ENCODE measurements at places on chromosomes 3 and 15.

- DNase-seq = no peak
Observed at GRCh38 chr15:52464478-52464877, 64.2 kb downstream of the MYO5A start.

- no peak for DNase-seq
Observed at GRCh38 chr3:197015790-197016736, 13.6 kb downstream of the MELTF start.

GRCh38 chr3:58824285-58824684, 157.7 kb upstream of the FAM3D start:
- no peak for DNase-seq

- no peak for DNase-seq
Observed at GRCh38 chr15:79358069-79358468, 47.2 kb downstream of the TMED3 start.

GRCh38 chr15:74768099-74768770, 13.6 kb upstream of the CSK start:
- no peak for DNase-seq

DNA sequence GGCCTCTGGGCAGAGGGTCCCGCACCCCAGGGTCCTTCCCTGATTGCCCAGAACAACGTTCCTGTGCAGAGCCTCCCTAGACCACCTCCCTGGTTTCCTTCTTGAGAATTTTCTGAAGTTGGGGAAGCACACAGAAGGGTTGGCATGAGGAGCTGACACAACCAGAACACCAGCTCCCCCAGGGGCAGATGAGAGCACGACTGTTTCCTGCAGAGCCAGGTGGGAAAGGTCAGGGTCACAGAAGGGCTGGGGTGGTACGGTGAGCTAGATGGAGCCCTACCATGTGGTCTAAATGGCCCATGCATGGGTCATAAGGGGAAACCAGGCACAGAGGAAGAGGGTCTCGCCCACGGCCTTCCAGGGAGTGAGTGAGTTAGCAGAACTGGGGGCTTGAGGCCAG, 10.4 kb downstream of the PPCDC start:
- DNase-seq = no peak

DNA sequence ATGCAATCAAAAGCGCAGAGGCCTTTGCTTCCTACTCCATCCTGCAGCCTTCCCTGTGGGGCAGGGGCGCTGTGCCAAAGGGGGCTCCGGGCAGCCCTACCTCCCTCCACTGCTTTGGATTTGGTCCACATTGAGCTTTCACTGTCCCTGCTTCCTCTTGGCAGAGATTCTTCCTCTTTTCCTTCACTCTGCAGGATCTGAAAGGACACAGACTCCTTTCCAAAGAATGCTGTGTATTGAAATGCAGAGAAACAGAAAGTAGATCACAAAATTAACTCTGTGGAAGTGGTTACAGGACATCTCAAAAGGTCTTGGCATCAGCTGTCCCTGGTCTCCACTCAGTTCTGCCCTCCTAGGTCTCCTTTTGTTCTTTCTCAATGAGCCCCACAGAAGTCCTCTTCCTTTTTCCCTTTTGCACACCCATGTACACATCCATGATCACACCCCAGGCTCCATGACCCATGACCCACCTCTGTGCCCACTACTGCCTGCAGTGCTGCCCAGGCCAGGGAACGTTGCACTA, 64.1 kb downstream of the CCR1 start:
- DNase-seq = no peak

DNA sequence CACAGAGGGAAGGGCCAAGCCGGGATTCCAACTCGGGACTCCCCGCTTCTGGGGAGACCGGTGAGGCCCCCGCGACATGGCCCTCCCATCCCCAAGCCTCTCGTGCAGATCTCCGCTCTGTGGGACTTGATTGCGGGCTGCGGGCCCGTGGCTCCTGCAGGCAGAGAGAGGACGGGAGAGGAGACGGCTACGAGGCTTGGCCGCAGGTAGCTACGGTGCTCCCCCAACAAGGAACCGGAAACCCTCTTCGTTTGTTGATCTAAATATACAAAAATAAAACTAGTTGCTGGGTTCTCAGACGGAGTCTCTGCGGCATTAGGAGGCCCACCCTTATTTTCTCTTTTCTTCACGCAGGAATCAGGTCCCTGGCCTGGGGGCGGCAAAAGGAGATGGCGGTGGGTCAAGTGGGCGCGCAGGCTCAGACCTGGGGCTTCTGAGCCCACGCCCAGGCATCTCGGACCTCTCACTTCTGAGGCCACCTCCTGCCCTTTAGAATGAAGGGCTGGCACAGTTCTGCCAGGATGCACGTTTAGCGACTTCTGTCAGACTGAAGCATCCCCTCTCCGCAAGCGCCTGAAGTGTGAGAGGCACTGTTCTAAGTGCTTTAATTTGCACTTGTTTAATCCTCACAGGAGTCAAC, 10.9 kb downstream of the GNB5 start:
- no peak for DNase-seq

DNA sequence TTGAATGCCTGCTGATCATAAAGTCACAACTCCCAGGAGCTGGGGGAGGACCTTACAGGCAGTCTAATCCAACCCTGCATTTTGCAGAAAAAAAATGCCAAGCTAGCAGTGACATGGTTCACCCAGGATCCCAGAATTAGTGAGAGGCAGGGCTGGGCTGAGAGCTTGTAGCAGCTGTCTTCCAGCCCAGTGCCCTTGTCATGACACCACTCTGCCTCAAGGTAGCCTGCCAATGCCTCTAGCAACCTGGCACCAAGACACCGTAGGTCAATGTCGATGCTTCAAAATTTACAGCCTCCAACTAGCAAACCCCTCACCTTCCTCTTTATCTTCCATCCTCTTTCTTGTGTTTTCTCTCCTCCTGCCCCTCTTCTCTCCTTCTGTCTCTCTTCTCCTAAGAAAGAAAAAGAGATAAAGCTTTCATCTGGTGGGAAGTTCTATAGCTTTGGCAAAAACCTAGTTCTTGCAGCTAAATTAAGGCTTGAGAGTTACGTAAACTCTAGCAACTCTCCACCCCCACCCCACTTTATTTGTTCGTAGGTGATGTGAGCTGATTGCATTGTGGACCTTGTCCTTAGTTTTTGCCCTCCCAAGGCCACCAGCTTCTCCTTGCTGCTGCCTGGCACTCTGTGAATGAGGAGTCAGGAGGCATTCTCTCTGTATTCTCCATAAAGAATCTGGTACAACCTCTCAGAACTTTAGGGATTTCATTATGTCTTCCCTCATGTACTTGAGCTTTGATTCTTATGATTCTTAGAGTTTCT, 18.3 kb upstream of the BFSP2 start:
- DNase-seq = no peak

DNA sequence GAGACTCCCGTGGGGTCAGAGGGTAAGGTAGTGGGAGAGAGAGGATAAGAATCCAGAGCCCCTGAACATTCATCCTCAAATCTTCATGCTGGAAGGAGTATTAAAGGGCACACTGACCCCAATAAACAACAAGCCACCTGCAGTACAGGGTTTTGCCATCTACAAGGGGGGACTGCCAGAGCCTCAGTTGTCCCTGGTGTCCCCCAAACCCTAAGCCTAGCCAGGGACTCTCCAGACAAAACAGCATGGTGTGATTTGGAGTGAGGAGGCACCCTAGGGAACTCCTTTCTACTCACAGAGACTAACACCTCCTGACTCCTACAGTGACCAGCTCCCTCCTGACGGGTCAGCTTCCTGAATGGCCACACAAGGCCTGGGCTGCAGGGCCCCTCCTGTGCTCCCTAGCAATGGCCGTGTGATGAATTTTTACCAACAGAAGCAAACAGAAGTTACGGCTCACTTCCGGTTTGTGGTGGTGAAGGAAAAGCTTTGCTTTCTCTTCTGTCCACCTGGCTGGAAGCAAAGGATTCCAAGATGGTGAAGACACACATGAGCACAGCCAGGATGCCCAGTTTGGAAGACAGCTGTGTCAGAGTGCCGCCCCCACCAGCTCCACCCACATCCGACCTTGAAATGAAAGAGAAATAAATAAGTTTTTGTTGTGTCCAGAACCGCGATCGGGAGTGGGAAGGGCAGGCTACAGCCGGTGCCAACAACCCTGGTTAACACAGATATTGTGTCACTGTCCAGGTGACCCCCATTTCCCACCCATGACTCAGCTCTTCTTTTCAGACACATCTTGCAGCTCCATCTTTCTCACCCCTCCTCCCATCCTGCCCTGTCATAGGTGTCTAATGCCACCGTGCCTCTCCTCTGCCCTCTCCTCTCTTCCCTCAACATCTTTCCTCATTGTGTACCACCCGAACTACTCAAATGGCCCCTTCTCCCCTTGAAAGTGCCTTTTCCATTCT, 69.6 kb upstream of the ATP13A3 start:
- DNase-seq = no peak

DNA sequence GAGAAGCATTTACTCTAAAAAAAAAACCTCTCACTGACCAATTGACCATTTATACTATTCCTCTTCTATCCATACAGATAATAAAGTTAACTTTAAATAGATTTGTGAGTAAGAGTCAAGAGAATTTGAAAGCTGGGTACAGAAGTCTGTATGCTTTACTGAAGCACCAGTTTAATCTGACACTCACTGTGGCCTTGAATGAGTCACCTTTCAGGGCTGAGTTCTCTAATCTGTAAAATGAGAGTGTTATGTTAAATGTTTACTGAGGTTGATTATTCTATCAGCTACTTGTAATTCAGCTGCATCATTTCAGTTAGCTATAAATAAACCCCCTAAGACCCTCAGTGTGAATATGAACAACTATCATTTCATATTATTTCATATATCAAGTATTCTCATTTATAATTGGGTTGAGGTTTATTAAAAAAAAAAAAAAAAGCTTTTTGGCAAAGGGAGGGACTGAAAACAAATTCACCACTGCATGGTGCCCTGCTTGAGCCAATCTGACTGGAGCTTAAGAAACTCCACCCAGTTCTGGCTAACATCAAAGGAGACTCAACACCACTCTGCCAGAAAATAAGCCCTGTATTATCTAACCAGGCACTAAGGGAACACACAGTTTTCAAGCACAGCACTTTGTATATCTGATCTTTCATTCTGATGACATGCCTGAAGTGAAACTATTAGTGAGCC, 2.8 kb downstream of the MAP4 start:
- no peak for DNase-seq

DNA sequence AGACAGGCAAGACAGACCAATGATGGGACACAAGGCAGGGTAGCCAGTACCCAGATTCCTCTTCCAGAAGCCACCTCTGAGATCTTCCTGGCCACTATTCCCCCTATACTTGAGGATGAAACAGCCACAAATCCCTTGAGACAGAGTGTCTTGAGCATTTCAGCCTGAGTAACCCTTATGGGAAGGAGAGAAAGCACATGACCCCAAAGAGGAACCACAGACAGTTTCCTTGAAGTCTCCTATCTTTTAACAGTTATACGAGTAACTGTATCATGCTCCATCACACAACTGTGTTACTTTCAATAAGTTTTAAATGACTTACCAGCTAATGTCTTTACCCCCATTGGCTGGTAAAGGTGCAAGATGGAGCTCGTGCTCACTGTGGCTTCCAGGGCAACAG, 9.3 kb downstream of the VIPR1 start:
- no peak for DNase-seq

DNA sequence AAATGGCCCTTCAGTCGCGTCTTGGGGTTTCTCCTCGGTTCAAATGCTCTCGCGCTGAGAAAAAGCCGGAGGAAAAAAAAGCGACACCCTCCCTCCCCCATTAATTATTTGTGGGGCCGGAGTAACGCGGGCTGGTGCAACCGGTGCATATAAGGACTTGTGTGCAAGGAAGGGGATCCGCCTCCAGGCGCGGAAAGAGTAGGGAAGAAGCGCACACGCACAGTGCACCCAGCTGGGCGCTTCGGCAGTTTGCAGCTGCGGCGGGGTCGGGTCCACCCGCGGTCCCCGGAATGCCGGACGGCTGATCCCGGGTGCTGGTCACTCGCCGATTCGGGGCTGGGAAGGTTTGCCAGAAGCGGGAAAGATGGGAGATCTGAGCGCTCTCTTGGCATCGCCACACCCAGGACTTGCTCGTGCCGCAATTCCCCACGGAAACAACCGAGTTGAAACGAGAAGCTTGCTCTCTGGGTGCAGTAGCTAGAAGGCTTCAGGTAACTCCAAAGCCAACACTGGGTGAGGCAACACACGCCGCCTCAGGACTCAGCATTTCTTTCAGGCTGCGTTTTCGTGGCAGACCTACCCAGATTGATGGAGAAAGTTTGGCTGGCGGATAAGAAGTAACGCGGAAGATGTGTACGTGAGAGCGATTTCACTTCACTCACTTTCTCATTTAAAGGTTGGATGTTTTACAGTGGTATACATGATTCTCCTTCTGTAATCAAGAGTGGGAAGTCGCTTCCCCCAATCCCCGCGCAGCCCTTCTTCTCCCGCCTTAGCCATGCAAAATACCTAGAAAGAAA, 720 bp upstream of the TNIK start:
- peak; percentile 24 for DNase-seq

- DNase-seq = no peak
Observed at GRCh38 chr15:70765504-70766281, 2.3 kb upstream of the UACA start.

GRCh38 chr3:35448121-35448520, 191.2 kb upstream of the ARPP21 start:
- no peak for DNase-seq

GRCh38 chr3:146187334-146187950, 26.5 kb upstream of the PLOD2 start:
- DNase-seq = no peak

GRCh38 chr3:184040010-184040409, 8.5 kb downstream of the HTR3D start:
- DNase-seq = no peak

DNA sequence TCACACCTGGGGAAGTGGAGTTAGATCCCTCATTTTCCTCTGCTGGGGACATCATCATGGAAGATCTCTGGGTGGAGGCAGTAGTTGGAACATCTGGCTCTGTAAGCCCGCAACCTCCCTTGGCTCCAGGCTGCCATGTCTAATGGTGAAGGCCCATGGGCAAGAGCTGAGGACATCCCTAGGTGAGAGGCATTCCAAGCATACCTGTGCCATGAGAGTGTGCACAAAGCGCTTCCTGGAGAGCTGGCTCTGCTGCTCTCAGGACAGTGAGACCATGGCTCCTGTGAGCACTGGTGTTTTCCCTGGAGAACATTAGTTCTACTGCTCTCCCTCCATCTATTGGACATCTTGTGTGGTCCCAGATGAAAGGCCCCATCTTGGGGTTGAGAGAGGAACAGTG, 7.7 kb downstream of the MAPKAPK3 start:
- no peak for DNase-seq

GRCh38 chr3:162443376-162443775, 946.8 kb downstream of the OTOL1 start:
- no peak for DNase-seq

- no peak for DNase-seq
Observed at GRCh38 chr3:71247221-71247957, 336.1 kb downstream of the FOXP1 start.

- DNase-seq = no peak
Observed at GRCh38 chr3:171881251-171881650, 38.1 kb downstream of the TMEM212 start.

GRCh38 chr3:27728195-27729087, 6.3 kb upstream of the EOMES start:
- no peak for DNase-seq

- no peak for DNase-seq
Observed at GRCh38 chr3:141524988-141525387, 38.2 kb downstream of the RASA2 start.

DNA sequence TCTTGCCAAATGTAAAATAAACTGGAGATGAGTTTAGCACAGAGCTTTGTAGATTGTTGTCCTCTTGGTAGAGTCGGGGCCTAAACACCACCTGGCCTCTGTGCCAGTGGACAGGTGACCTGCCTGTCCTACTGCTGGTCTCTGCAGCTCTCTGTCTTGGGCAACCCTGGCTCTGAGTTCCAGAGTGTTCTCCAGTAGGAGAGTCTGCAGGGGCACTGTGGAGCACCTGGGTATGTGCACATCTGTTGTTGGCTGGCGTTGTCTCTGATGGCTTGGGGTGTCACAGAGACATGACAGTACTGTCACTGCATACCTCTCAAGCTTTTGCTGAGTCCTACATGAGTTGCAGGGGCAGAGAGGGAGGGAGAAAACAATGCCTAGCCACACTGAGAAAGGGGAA, 112.6 kb downstream of the IGF1R start:
- DNase-seq = no peak
